ENCODE measurements at places on chromosomes 13 and 19. TPM values are rescaled to one million over a fixed set of nuclear protein-coding genes. Genes with fewer than 3 reads are reported as not detected.

Gene EFNB2
- 0.24 TPM for total RNA-seq

DNA sequence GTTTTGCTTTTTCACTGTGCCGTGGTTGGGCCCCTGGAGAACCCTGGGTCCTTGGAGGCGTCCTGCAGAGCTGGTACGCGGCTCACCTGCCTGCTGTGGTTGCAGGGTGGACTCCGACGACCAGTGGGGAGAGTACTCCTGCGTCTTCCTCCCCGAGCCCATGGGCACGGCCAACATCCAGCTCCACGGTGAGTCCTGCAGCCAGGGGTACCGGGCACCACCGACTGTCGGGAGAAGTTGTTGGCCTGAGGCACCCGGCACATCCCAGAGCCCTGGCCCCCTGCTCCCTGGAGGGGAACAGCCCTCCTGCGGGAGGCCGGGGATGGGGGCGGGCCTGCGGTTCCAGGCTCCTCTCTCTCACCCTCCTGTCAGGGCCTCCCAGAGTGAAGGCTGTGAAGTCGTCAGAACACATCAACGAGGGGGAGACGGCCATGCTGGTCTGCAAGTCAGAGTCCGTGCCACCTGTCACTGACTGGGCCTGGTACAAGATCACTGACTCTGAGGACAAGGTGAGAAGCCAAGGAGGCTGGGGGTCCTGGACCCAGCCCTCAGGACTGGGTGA lies 8.0 kb downstream of the BSG start:
- H3K36me3 ChIP-seq: no peaks in the 10 kb centered on the region
- H3K4me1 ChIP-seq: peaks cover 7% of the 10 kb centered on the region
- DNase-seq: no peak
- no peak overlapping the region for H3K27ac ChIP-seq

DNA sequence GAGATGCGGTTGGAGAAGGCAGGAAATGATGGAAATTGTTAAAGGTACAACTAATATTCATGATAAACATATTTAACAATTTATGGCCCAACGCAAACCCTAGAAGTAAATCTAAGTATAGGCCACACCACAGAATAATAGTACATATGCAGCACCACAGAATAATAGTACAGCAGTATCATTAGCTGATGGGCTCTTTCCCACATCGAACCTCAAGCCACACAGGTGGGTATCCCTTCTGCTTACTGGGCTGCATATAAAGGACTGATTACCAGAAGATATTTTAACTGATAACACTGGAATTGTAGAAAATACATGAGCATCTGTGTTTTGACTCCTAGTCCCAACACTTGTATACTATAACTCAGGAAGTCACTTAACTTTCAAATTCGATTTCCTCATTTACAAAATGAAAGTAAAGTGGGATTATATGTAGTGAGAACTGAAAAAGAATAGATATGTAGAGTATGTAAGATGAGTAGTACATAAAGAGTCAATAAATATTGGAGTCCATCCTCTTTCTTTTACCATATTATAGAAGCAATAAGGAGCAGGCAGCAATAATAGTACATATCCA lies 91.5 kb downstream of the TSC22D1 start:
- peak overlapping the region; percentile 91 for H3K27ac ChIP-seq
- no peaks in the 10 kb centered on the region for H3K36me3 ChIP-seq
- no peak for DNase-seq
- no peaks in the 10 kb centered on the region for H3K27me3 ChIP-seq
- peaks cover 16% of the 10 kb centered on the region for H3K4me1 ChIP-seq
- peak overlapping the region; percentile 92 for H3K4me3 ChIP-seq

DNA sequence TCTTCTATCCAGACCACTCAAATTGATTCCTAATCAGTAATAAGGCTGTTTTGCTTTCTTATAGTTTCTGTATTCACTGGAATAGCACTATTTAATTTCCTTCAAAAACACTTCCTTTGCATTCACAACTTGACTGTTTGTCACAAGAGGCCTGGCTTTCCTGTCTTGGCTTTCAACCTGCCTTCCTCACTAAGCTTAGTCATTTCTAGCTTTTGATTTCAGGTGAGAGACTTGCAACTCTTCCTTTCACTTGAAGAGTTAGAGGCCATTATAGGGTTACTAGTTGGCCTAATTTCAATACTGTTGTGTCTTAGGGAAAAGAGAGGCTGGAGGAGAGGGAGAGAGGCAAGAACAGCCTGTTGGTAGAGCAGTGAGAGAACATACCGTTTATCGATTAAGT lies 47.0 kb downstream of the SACS start:
- no peaks in the 10 kb centered on the region for H3K36me3 ChIP-seq
- H3K4me3 ChIP-seq: peak overlapping the region; percentile 3
- peaks cover 25% of the 10 kb centered on the region for H3K27me3 ChIP-seq

- H3K27me3 ChIP-seq: peaks cover 56% of the 10 kb centered on the region
- H3K36me3 ChIP-seq: no peaks in the 10 kb centered on the region
- no peak for DNase-seq
- no peaks in the 10 kb centered on the region for H3K4me1 ChIP-seq
Observed at GRCh38 chr13:48571126-48571913, 38.4 kb upstream of the RCBTB2 start.

DNA sequence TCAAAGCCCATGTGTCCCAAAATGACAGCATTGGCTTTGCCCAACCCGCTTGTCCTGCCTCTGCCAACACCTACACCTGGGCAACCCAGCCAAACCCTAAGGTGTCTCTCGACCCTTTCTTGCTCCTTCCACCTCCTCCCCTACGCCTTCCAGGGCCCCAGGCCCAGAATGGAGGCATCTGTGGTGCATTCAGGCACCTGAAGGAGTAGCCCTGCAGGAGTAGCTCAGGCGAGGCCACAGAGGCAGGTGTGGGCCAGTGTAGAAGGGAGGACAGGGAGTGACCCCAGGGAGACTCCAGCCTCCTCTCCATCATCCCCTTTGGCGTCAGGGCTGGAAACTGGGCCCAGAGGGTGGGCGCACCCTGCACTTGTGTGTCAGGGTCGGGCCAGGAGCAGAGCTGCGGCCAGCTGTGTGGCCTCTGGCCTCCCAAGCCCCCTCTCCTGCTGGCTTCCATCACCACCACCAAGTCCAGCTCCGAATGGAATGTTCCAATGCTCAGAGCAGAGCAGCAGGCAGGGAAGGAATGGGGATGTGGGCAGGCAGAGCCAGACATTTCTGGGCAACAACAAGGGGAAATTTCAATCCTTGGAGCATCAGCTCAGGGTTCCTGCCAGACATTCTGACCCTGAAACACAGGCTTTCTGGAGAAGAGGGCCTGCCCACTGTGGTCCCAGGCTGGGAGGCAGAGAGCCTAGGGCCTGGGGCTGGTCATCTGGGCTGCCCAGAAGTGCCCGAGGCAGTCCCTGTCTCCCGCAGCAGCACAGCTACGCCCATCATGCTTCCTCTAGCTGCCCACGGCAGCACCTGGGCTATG lies 16.4 kb downstream of the PLEKHF1 start:
- peak overlapping the region; percentile 94 for H3K27ac ChIP-seq
- DNase-seq: no peak
- H3K4me1 ChIP-seq: peaks cover 68% of the 10 kb centered on the region
- H3K4me3 ChIP-seq: peak overlapping the region; percentile 87

- no peak for DNase-seq
- H3K27ac ChIP-seq: no peak within 1 kb of the TSS
- H3K4me1 ChIP-seq: no peaks in the 10 kb centered on the region
- no peak within 1 kb of the TSS for H3K4me3 ChIP-seq
- H3K27me3 ChIP-seq: peaks cover 17% of the 10 kb centered on the region
- H3K36me3 ChIP-seq: no peaks in the 10 kb centered on the region
Observed at GRCh38 chr19:18397242-18398202, at the start of gene LRRC25. TSS of gene LRRC25 (minus strand) at chr19:18397622. CDS start at chr19:18396963, 659 bp downstream.
